MG63 (cell line): ENCODE measurements at places on chromosomes 2 and 18. TPM values are rescaled to one million over a fixed set of nuclear protein-coding genes. Genes with fewer than 3 reads are reported as not detected.

The KIAA2012 gene
- total RNA-seq: not detected in 2 replicates

DNA sequence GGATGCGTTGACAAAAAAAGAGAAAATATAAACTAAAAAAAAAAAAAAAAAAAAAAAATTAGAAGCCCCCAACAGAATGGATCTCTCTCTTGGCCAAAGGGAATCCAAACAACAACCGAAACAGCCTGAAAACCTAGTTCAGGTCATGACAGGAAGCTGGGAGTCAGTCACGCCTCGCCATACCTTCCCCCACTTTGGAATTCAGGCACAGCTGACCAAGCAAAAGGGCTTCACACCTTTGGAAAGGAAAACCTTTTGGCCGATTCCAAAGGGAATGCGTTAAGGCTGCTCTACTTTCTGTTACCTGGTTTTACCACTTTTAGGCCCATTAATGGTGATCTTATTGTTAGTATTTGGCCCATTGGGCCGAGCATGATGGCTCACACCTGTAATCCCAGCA is 17.9 kb upstream of the RMC1 start:
- DNase-seq: no peak

GRCh38 chr18:13218368-13218991 is at the start of gene LDLRAD4:
Gene LDLRAD4, plus strand, starts transcription at chr18:13218760.
- DNase-seq: no peak

GRCh38 chr2:21361957-21362486 is 238.3 kb downstream of the TDRD15 start:
- no peak for DNase-seq

- peak; percentile 11 for DNase-seq
Observed at GRCh38 chr2:135225781-135226180, 173.7 kb downstream of the RAB3GAP1 start.

DNA sequence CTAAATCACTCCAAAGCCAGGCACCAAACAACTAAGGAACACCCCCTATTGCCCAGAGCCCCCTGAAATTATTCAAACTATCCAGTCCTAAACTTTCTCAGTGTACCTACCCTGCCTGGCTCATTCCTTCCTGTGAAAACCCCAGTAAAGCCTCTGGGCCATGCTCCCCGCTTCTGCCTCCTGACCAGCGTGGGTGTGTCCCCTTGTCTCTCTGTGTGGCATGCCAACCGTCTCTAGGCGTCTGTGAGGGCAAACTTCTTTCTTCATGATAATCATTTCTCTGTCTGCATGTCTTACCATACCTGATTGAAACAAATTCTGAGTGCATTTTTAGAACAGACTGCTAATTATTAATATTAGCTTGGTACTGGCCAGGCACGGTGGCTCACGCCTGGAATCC is 109.0 kb upstream of the MSH2 start:
- no peak for DNase-seq
